ENCODE measurements at places on chromosomes 2 and 18.

DNA sequence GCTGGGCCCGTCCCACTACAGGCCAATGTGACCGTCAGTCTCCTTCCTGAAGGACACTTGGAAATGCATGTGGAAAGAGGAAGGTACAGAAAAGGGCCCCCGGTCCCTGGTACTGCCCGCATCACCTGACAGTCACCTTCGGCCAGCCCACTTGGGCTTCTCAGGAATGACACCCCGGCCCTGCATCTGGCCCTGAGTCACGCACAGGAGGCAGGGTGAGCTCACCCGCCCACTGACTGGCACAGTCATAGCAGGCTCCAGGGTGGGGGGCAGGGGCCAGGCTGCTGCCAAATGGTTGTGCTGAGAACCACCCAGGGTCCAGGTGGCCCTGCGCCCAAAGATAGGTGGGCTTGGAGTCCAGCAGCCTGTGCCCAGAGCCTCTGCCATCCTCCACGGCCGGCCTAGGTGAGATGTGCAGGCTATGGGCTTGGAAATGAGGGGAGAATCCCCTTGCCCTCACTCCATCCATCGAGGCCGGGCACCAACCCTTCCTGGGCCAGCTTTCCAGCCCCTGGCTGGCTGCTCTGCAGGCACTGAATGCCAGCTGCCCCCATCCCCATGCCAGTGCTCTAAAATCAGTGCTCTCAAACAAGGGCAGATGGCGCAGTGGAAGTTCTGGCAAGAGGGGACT, 14.1 kb downstream of the EMX1 start:
- no peak for DNase-seq

DNA sequence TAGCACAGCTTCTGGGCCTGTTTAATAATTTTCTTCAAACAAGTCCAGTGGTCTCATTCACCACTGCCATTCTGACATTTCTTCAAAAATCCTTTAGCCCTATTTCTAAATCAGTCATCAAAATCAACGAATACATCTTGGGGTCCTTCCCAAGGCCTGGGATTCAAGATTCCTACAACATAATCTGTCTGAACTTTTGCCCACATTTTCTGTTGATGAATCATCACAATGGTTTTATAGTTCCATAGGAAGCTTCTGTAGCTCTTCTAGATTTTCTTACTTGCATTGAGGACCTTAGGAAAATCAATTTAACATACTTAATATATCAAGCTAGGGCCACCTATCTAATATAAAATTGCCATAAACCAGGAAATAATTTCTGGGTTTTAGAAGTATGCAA, 811.8 kb upstream of the ACVR2A start:
- DNase-seq, result no peak

- no peak for DNase-seq
These were observed 558 bp downstream of the THAP4 start for GRCh38 chr2:241636182-241637017.

DNA sequence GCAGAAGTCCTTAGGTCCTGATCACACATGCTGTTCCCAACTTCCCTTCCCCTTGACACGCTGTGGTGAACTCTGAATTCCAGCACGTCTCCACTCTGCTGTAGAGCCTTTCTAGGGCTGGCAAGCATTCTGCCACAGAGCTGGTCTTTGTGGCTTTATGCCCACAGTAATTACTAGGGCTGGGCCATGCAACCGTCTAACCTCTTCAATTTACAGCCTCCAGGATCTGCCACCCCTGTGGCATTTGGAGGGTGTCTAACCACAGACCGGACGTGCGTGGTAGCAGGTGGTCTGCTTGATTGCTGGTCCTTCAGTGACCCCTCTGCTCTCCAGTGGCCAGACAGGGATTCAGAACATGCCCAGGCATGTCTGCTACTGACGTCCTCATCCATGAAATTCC, 43.1 kb upstream of the TGFA start:
- no peak for DNase-seq

DNA sequence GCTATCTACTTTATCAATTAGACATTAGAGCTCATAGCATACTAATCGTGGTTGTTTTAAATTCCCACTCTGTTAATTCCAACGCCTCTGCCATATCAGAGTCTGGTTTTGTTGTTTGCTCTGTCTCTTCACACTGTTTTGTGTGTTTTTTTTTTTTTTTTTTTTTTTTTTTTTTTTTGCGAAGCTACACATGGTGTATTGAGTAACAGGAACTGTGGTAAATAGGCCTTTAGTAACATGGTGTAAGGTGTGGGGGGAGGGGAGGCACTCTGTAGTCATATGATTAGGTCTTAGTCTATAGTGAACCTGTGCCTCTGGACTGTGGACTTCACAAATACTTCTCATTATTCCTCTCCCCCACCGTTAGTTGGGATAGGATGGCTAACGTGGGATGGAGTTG, 370.7 kb upstream of the RAB12 start:
- DNase-seq, result no peak

DNA sequence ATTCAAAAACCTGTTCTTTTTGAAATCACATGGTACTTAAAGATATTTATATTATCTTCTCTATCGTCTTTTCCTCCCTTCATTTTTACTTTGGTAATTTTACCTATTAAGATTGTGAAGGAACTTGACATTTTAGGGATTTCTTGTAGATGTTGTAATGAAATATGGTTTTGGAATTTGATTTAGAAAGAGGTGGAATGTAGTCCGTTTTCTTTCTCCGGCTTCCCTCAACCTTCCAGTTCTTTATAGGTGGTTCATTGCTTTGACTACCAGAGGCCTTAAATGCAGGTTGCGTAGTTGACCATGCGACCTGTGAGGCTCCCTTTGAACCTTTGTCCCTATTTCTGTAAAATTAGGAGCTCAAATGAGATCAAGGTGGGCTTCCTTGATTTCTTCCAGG, 24.5 kb downstream of the ITGA6 start:
- DNase-seq, result no peak

DNA sequence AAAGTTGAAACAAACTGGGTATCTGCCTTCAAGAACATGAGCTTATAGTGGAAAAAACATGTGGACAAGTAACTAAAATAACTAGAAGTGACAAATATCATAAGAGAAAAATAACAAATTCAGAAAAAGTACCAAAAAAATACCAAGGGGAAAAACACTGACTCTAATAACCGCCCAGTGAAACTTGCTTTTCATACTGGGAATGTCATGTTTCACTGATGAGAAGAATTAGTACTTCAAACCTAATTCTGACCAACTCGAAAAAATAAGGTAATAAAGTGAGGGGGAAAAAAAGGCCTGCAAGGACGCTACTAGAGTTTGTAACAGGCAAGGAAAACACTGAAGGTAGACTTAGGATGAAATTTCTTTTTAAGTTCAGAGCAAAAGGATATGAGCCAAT, 83.6 kb downstream of the RTTN start:
- no peak for DNase-seq

DNA sequence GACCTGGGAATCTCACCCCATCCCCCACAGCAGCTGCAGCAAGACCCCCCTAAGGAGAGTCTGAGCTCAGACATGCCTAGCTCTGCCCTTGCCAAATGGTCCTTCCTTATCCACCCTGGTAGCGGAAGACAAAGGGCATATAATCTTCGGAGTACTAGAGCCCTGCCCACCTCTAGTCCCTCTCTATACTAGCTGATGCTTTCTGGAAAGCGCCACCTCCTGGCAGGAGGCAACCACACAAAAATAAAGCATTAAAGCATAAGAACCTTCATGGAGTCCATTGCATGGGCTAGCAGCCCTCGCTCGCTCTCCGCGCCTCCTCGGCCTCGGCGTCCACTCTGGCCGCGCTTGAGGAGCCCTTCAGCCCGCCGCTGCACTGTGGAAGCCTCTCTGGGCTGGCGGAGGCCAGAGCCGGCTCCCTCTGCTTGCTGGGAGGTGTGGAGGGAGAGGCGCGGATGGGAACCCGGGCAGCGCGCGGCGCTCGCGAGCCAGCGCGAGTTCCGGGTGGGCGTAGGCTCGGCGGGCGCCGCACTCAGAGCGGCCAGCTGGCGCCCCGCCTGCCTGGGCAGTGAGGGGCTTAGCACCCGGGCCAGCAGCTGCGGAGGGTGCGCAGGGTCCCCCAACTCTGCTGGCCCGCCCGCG, 941.2 kb downstream of the SUCLG1 start:
- no peak for DNase-seq

DNA sequence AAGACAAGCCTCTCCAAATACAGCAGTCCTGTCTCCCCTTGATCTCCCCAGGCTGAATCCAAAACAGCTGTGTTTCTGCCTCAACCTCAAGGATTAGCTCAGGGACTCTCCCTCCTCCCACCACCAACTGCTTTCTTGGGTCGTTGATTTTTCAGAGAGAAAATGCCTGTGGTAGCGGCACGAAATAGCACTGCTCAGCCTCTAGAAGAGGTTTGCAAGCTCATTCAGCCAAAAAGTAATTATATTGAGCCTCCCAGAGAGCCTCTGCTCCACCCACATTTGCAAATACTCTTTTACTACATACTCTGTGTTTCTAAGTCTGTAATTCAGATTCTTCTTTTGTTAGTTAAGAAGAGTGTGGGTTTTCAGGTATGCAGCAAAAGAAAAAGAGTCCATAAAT, 396.4 kb upstream of the TNP1 start:
- no peak for DNase-seq

DNA sequence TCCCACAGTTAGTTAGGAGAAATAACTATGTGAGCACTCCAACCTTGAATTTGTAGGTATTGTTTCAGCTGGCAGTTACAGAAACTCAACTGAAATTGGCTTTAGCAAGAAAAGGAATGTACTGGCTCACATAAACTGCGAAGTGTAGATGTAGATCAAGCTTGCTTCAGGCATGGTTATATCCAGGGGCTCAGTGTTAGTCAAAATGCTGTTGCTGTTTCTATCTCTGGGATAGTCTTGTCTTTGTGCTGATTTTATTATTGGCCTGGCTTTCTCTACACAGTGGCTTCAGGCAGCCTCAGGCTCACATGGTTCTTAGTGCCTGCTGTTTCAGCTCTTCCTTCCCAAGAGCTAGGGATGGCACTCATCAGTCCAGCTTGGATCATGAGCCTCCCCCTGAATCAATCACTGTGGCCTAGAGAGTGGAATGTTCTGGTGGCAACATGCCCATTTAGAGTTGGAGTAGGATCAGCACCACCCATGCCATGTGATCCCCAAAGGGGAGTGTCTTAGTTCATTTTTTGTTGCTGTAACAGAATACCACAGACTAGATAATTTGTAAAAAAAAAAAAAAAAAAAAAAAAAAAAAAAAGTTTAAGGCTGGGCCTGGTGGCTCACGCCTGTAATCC, 69.1 kb upstream of the FOXI3 start:
- no peak for DNase-seq

DNA sequence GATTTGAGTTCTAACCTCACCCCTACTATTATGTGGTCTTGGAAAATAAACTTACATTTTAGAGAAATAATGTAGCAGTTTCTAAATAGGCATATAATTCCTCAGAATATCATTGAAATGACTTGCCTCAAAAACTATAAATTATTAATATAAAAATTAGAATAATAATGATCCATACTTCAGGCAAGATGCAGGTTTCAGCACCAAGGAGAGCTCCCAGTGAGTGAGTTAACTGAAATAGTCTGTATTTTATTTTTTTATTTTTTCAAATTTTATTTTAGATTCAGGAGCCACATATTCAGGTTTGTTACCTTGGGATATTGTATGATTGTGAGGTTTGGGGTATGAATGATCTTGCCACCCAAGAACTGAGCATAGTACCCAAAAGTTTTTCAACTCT, 472.2 kb upstream of the DCC start:
- DNase-seq, result no peak

DNA sequence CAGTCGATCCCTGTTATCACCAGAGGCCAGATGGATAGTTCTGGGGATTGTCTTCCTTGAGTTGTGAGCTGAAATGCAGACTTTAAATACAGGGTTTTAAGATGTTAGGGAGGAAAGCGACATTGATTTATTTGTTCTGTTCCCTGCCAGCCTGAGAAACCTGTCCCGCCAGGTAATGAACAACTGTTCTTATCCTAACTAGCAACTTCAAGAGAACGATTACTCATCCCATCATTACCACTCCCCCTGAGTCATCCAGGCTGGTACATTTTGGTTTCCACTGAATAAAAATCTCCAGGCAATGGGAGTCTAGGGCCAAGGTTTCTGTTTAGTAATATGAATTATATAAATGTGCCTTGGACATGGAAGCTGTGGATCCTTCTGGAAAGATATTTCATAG, 131.2 kb downstream of the LYPD6B start:
- DNase-seq, result no peak
